ENCODE measurements at places on chromosomes 3 and 15.
A peak's percentile ranks its signal among the peaks of the same experiment; 100 is the strongest.

DNA sequence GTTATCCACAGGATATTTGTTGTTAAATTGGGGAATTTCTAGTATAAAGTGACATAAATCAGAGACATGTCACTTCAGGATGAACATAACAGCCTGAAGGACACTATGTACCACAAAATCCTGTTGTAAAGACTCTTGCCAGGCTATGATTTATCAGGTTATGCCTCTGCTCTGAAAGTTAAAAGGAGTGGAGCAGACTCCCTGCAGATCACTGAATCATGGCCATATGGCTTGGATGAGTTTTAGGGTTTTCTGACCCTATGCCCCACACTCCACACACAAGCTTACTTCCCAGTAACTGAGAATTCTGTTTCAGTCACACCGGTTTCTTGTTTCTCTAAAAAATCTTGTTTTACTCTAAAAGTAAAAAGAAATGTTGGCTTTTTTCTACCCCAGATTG is 869.4 kb downstream of the NAALADL2 start:
- DNase-seq: peak; percentile 32

DNA sequence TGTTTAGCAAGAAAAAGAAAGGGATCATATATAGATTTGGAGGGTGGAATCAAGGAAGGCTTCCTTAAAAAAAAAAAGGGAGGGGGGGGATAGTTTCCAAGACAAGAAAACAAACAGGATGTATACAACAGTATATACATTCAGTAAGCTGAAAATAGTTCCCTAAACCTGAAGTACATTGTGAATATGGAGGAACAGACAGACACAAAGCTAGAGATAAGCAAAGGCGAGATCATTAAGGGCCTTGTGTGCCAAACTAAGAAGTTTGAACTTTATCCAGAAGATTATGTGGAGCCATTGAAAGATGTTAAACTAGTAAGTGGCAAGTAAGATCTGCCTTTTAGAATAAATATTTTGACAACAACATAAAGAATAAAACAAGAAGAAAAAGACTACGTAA is 93.3 kb upstream of the IMPG2 start:
- no peak for DNase-seq

GRCh38 chr15:90557186-90558084 is 27.7 kb downstream of the CRTC3 start:
- DNase-seq: peak; percentile 57

- no peak for DNase-seq
Measured at GRCh38 chr15:69782809-69783208, 314.9 kb downstream of the TLE3 start.

- DNase-seq: peak; percentile 94
Measured at GRCh38 chr3:73070675-73071575, 9.5 kb downstream of the EBLN2 start.

GRCh38 chr3:15585111-15585845 is 16.1 kb downstream of the HACL1 start:
- peak; percentile 19 for DNase-seq

DNA sequence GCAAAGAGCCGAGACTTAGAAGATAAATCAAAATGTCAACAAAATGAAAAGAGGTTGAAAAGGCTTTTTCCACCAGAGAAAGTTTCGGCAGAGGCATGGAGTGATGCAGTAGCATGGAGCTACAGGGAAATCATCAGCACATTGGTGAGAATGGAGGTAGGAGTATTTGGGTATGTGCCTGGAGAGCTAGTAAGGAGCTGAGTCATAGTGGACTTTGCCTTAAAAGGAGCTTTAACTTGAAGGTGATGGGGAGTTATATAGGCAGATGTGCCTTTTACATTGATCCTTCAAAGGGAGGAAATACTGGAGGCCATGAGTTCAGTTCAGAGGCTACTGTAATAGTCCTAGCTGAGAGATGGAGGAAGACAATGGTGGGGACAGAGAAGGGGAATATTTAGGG is 44.3 kb downstream of the IL5RA start:
- peak; percentile 76 for DNase-seq

DNA sequence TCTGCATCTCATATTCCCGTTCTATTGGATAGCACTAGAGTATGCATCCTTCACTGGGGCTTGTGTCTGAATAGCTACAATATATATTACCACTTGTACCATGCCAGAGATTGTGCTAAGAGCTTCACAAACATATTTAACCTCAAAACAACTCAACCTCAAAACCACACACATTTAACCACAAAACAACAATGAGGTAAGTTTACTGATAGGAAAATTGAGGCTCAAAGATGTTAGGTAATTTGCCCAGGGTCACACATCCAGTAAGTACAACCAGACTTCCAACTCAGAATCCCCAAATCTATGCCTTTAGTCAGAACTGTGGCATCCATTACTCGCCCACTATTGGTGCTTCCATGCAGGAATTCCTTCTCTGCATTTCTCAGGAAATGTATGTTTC is 220.0 kb downstream of the FAM43A start:
- DNase-seq: peak; percentile 50

- no peak for DNase-seq
Measured at GRCh38 chr3:45454466-45454865, 66.1 kb downstream of the LARS2 start.

DNA sequence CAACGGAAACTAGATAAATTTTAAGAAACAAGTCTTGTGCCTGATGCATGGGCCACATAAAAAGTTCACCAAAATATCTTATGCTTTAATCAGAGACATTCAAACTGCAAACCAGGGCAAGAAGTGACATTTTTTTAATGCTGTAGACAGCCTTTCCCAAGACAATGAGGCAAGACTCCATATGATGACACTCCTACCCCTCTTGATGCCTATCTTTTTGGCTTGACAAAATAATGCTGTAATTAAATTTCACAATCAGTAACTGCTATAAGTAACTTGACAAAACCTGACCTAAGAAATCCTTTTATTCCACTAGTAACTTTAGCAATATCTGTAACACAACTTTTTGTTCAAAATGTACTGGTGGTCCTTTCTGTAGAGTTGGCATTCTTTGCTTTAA is 48.7 kb downstream of the ECT2 start:
- DNase-seq: no peak

DNA sequence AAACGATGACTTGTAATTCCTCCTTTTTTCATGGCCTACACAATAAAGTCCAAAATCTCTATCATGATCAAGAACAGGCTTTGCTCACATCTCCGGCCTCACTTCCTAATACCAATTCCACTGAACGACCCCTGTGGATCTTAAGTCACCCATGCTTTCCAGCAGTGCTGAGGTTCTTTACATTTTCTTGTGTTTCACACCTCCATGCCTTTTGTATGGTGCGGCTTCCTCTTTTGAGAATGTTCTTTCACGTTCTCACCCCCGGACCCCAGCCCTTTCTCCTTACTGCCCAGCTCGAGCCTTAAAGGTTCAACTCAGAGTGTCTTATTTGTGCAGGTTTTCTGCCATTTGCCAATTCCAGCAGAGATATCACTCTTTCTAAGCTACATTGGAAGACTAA is 70.1 kb downstream of the CSNK1G1 start:
- DNase-seq: no peak

- DNase-seq: no peak
Measured at GRCh38 chr3:48711727-48712126, 5.3 kb downstream of the IP6K2 start.

GRCh38 chr3:45838466-45838865 is 3.5 kb downstream of the LZTFL1 start:
- no peak for DNase-seq

GRCh38 chr15:88636654-88637053 is 2.2 kb upstream of the ISG20 start:
- no peak for DNase-seq

- DNase-seq: no peak
Measured at GRCh38 chr15:91983729-91984340, 130.3 kb downstream of the SLCO3A1 start.

DNA sequence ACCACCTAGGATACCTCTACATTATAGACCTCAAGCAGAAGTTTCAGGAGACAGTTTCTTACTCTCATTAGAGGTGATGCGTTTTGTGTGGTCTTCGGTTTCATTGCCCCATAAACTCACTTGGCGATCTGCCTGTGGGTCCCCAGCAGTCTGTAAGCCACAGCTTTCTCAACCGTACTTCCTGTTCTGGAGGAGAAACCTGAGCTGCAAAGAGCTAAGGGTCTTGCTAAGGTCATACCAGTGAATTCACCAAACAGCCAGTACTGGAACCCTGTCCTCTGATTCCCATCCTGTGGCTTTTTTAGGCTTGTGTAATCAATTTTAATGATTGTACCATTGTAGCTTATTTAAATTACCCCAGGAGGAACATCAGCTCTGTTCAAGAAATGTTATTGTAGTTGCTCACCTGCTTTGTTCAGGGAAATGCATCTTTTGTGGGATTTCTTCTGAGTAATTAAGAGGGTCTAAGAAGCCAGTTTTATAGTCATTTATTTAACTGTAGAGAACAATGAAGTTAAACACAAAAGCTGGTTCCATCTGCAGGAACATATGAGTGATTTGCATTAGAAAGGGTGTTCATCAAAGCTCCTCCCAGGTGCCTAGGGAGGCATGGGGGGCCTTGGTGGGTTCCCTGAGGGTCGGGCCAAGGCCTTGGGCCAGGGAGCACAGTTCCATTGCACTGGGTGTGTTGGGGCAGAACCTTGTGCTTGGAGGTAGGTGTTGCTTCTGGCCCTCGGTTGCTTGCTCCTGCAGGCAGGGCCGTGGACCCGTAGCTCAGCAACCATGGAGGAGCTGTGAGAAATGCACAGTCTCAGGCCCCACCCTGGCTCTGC is 69.6 kb downstream of the APBA2 start:
- peak; percentile 63 for DNase-seq

DNA sequence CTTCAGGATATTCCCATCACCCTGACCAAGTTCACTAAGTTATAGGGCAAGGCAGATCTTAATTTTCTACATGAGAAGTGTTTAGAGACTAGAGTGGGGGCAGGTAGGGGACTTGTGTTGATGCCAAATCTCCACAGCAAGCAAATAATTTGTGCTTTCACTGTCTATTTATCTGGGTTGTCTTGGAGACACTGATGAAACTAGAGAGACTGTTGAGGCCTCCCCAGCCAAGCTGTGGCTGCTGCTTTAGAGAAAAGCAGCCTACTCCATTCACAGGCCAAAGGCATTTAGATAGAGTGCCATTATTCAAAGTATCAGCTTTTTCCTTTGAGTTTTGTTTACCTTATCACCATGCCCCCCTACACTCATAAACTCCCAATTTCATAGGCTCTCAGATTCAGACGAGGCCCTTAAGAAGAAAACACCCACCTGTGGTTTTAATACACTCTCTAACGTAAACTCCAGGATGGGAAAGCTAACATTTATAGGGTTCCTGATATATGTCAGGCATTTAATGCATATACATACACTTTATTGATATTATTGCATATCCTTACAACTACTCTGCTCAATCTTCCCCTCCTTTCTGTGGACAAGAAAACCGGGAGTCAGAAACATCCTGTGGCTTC is 130.4 kb upstream of the FOXB1 start:
- no peak for DNase-seq

DNA sequence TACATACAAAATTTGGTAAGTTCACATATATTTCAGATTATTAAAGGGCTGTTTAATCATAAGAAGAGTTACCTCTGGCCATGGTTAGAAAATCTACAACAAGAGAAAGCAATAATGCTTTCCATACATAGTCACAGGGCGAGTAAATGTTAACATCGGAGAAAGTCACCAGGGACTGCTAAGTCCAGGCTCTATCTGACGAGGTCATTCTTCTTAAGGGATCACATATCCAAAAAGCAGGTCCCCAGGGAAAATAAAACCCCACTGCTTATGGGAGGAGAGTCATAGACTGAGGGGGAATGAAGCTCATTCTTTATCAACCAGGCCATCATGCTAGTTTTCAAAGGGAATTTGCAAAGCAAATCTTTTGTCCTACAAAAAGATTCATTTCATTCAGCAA is 3.1 kb downstream of the PCYT1A start:
- DNase-seq: peak; percentile 25

- peak; percentile 32 for DNase-seq
Measured at GRCh38 chr3:4583416-4583815, 90.3 kb downstream of the ITPR1 start.

GRCh38 chr3:147415286-147415685 is 6.1 kb downstream of the ZIC1 start:
- DNase-seq: no peak

GRCh38 chr3:186722457-186722856 is 5.3 kb downstream of the KNG1 start:
- no peak for DNase-seq

GRCh38 chr3:177935047-177935446 is 601.2 kb upstream of the KCNMB2 start:
- no peak for DNase-seq

GRCh38 chr3:171374661-171375285 is 85.4 kb downstream of the TNIK start:
- peak; percentile 80 for DNase-seq

GRCh38 chr3:129068291-129068886 is 7.8 kb downstream of the GP9 start:
- peak; percentile 7 for DNase-seq

DNA sequence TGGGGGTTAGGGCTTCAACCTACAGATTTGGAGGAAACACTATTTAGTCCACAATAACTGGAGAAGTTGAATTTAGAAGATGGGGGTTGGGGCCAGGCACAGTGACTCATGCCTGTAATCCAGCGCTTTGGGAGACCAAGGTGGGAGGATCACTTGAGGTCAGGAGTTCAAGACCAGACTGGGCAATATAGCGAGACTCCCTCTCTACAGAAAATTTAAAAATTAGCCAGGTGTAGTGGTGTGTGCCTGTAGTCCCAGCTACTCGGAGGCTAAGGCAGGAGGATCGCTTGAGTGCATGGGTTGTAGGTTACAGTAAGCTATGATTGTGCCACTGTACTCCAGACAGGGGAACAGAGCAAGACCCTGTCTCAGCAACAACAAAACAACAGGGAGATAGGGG is 5.0 kb upstream of the DYNLT2B start:
- no peak for DNase-seq

DNA sequence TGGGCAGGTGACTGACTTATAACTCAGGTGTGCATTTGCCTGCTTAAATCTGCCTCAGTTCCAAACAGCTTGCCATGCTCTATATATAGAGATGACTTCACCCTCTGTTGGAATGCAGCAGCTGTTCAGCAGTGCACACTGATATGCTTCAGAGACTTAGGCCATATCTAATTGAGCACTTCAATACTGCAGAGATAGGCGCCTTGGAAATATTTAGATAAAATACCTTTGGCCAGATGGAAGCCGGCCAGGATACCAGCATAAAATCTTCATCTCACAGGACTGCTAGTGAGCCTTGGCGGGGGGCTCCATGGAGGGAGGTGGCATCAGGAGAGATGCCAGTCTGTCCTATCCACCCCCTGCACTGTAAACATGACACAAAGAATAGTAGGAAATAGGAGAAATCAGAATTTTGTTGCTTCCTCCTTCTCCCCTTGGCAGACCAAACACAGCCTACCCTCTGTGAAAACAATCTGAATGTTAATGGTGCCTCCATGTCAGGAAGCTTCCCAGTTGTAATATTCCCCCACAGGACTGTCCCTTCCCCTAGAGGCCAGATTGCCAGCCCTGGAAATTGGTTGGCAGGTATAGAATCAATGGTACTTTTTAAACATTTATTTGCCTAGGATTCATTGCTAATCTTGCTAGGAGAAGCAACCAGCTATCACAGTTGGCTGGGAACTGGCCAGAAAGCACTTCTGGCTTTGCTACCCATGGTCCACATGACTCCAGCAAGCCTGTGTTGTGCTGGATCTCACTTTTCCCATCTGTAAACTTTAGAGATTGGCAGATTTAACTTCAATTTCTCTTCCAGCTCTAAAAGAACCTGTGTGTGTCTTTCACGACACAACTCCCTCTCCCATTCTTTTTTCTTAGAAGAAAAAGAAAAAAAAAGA is 215.5 kb upstream of the KCNMB2 start:
- DNase-seq: peak; percentile 60

All from fibroblast of upper back skin (primary cell).